ENCODE measurements at places on chromosomes 16 and 17.

DNA sequence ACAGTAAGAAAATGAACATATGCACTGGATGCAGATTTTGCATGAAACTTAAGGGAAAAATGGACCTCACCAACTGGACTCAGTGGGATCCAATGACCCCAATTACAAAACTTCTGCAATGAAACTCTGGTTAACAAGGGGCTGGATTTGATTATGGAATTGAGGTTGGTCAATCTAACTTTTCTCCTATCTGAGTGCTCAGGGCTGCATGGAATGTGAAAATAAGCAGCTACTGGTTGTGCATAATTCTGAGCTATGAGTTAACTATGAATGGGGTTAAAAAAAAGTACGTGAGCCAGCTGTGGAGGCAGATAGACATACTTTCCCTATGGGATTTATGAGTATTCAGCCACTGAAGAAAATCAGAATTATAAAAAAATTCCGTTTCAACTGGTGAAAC, 9.2 kb downstream of the FAM20A start:
- no peak for DNase-seq

DNA sequence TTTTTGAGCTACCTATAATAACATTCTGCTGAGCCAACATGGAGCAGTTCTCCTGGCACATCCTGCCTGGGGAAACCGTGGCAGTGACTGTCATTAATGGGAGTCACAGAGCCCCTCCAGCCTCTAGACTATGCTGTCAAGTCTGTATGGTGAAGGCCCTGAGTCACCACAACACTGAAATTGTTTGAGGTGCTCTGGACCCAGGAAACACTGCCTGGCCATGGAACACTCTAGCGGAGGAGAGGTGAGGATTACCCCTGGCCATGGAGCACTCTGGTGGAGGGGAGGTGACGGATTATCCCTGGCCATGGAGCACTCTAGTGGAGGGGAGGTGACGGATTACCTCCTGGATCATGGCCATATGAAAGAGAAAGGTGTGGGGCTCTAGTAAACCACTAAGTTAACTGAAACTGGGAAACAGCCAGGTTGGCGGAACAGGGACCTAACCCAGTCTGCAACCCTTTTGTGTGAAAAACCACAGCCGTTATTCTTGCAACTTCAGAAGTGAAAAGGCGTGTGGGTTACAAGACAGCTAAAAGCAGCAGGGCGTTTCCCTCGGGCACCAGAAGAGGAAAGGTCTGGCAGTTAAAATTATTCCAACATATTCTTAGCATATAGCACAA, 156.7 kb downstream of the KCNJ12 start:
- DNase-seq: no peak

DNA sequence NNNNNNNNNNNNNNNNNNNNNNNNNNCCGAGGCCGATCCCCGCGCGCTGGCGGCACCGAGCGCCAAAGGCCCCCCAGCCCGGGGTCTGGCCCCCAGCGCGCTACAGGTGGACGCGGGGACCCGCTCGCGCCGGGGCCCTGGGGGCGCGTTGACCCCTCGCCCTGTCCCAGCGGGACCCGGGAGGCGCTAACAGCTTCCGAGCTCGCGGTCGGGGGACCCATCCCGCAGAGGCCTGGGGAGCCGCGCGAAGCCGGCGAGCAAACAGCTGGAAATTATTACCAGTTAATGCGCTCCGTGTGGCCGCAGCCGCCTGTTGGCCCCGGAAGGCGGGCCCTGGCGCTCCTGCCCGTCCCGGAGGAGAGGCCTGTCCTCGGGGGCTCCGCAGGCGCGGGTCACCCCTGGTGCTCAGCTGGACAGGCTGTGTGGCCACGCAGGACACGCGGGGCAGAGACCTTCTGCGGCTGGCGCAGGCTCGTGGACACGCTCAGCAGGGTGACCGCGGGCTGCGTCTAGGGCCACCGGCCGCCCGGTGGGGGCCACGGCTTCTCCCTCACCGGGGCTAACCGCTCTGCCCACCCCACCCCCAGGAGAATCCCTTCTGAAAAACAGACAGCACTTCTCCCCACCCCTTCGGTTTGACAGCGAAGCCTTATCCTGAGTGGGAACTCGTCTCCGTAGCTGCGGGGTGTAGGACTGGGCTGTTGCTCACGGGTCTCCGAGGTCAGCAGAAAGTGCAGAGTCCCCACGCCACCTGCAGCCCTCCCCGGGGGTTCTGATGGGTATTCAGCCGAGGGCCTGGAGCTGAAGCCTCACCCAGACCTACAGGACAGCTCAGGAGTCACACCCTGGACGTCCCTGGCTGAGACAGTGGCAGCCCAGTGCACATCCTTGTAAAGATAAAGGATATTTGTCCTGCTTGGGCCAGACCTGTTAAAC, 138.7 kb upstream of the RPH3AL start:
- peak; percentile 39 for DNase-seq

GRCh38 chr17:1673041-1673785, 11.5 kb downstream of the PRPF8 start:
- no peak for DNase-seq

- DNase-seq: no peak
Measured at GRCh38 chr16:49629851-49630250, 226.1 kb downstream of the ZNF423 start.

Measured in activated CD8-positive, alpha-beta T cell treated with anti-CD3 and anti-CD28 coated beads, Interleukin-2, amount 10 ng/mL, durations not matched to agents 7 days and 5 days (primary cell).